ENCODE measurements at places on chromosomes 2 and 18.

DNA sequence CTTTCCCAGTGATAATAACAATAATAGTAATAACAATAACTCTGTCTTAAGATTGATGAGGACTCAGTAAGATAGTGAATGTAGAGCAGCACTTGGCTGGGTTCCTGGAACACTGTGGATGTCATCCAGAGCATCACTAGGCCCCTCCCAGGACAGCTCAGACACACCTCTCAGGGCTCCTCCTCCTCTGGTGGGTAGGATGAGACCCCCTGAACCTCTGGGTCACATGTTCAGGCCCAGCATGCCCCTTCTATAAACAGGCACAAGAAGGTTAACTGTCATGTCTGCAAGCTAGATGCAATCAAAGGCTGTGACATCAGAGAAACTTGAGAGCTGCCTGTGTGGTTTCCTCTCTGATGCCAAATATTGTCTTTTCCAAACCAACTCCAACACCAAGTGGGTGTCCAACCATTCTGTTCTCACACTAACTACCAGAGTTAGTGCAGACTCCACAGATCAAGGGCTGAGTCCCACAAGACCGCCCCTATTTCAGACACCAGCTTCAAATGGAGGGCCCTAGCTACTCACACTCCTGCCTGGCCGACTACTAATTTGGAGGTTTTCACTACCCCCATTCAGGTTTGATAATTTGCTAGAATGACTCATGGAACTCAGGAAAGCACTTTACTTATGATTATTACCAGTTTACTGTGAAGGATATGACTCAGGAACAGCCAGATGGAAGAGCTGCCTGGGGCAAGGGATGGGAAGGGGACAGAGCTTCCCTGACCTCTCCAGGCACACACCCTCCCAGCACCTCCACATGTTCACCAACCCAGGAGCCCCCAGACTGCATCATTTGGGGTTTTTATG is 46.4 kb upstream of the BZW1 start:
- no peak for DNase-seq

DNA sequence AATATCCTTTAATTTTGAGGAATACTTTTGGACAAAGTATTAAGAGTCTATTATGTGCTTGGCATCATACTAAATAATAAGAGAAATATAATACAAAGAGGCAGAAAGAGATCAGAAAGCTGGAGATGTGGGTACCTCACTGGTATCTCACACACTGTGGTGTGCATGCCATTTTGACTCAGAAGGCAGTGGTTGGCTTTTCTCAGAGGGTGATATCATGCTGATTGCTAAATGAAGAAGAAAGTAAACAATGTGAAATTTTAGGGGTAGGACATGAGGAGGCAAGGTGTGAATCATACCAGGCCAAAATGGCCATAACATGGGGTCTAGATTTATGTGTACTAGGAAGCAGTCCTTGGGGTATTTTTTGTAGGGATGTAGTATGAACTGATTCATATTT is 16.6 kb upstream of the SPOPL start:
- no peak for DNase-seq

DNA sequence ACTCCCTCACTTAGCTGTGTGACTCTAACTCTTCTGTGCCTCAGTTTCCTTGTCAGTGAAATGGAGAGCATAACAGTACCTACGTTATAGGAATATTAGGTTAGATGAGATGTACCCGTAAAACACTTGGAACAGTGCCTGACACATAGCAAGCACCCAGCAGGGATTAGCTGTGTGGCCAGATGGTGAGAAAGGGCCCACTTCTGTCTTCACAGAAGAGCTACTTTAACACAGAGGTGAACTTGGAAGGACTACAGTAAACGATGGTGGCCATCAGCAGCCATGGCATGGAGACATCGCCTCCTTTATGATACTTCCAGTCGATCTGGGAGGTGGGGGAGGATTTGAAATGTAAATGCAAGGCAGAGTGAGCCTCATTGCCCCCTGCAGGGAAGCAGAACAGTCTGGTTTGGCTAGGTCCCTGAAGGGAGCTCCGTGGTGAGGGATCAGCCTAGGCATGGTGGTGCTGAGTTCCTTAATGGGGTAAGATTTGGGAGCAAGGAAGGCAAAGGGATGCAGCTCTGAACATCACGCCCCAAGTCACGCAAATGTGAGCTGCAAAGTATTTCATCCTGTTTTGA is 101.7 kb upstream of the ALPP start:
- DNase-seq: no peak

DNA sequence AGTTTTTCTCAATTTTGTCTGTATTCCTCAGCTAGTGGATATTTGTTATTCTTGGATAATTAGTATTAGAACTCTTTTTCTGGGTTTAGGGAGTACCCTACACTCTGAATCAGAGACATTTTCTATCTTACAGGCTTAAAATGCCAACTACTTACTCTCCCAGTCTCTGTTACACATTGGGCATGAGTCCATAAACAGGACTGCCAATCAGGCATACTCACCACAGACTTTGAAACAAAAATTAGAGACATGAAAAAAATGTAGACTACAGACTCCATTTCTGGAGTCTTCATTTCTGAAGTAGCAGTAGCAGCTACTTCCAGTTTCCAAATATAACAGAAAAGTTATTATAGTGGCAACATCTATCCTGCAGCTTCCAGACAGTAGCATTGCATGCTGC is 279.7 kb downstream of the MBD5 start:
- DNase-seq: no peak
